Hypothalamus (tissue), 51 donors: ENCODE measurements at places on chromosomes 3 and 15.
A peak's percentile ranks its signal among the peaks of the same experiment; 100 is the strongest.

DNA sequence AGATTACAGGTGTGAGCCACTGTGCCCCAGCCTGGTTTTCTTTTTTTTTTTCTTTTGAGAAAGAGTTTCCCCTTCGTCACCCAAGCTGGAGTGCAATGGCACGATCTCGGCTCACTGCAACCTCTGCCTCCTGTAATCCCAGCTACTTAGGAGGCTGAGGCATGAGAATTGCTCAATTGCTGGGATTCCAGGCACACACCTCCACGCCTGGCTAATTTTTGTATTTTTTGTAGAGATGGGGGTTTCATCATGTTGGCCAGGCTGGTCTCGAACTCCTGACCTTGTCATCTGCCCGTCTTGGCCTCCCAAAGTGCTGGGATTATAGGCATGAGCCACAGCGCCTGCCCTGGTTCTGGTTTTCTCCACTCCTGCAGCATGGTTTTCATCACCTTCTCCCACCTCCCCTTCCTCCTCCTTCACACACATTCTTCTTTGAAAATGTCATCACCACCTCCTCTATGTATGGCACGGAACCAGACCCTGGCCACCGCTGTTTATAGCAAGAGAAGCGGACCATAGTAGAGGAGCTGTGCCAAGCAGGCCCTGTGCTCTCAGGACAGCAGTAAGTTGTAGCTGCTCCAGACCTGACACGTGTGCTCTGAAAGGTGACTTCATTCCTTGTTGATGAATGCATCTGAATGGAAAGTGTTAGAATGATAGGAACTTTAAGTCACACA is 14.6 kb upstream of the AHSG start:
- no peak for DNase-seq

- no peak for DNase-seq
Measured at GRCh38 chr15:75126864-75127580, 74.7 kb upstream of the C15orf39 start.

DNA sequence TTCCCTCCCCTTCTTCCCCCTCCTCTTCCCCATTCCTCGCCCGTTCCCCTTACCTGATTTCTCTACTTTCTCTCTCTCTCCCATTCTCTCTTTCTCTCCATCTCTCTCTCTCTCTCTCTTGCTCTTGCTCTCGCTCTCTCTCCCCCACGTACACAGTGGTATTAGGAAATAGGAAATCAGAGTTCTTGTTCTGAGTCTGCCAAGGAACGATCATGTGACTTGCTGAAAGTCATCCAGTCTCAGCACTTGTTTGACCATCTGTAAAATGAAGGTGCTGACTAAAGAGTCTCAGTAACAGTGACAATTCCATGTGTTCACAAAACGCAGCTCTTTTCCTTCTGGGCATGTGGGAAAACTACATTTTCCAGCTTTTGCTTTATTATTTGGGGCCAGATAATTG is 445.0 kb upstream of the TGFBR2 start:
- no peak for DNase-seq

GRCh38 chr3:157534725-157535161 is 31.5 kb upstream of the VEPH1 start:
- no peak for DNase-seq

GRCh38 chr15:44646460-44646859 is 17.0 kb downstream of the SPG11 start:
- DNase-seq: no peak

DNA sequence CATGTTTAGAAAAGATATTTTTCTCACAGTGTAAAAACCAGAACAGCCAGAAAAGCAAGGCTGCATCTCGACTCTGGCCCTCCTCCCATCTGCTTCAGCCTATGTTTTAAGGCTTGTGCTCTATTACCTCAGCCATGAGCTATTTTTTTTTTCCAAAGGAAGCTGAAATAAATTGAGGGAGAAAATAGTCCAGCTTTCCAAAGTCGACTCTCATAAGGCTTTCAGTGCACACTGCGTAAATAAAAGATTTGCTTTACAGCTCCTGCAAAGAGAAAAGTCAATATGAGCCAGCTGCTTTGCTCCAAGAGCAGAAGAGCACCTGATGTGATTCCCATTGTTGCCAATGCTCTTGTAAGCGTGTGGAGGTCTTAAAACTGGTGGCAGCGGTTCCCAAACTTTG is 26.7 kb downstream of the SCG3 start:
- DNase-seq: no peak

DNA sequence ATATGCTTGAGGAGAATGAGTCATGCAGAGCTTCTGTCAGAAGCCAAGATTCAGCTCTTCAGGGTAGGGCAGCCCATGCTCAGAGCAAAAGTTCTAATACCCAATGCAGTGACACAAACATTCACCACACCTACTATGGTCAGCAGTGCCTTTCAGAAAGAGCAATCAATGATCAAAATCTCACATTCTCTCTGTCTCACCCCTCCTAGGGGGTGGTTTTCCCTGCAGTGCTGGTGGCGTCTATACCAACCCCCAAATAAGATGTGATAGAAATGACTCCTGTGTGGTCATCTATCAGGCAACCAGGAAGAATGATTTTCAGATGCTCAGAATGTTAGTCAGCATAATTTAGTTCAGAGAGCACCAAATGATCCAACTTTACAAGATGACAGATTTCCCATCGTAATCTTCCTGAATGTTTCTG is 385.3 kb downstream of the NTRK3 start:
- DNase-seq: no peak

- no peak for DNase-seq
Measured at GRCh38 chr3:148073721-148074456, 623.8 kb upstream of the AGTR1 start.

DNA sequence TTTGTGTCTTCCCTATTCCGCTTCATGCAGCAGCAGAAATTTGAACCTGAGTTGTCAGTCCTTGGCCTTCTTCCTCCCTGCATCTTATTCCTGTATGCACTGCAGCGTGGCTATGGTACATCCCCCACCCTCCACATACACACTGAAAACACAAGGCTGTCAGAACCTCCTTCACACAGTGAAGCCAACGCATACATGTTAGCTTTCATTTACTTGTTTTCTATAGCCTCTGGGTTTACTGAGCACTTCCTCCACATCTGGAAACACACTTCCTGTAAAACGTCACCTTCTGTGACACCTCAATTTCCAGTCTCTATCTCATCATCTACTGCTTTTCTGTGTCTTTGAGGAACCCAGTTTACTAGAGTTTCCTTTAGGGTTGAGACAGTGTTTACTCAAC is 47.0 kb downstream of the SUSD5 start:
- no peak for DNase-seq

DNA sequence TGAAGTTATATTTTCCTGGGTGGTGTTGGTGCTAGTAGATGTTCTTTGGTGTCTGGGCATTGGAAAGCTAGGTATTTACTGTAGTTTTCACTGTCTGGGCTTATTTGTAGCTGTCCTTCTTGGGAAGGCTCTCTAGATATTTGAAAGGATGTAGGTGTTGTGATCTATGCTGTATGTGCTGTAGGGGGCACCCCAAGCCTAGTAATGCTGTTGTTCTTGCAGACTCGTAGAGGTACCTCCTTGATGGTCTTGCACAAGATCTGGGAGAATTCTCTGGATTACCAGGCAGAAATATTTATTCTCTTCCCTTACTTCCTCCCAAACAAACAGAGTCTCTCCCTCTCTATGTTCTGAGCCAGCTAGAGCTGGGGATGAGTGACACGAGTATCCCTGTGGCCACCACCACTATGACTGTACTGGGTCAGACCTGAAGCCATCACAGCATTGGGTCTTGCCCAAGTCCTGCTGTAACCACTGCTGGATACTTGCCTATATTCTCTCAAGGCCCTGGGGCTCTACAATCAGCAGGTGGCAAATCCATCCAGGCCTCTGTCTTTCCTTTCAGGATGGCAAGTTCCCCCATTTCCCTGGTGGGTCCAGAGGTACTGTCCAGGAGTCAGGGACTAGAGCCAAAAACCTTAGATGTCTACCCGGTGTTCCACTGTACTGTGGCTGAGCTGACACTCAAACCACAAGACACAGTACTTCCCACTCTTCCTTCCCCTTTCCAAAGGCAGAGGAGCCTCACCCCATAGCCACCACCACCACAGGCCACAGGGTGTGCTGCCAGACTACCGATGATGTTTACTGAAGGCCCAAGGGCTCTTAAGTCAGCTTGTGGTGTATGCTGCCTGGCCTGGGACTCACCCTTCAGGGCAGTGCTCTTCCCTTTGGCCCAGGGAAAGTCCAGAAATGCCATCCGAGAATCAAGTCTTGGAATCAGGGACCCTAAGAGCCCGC is 195.2 kb upstream of the DPPA4 start:
- DNase-seq: no peak

DNA sequence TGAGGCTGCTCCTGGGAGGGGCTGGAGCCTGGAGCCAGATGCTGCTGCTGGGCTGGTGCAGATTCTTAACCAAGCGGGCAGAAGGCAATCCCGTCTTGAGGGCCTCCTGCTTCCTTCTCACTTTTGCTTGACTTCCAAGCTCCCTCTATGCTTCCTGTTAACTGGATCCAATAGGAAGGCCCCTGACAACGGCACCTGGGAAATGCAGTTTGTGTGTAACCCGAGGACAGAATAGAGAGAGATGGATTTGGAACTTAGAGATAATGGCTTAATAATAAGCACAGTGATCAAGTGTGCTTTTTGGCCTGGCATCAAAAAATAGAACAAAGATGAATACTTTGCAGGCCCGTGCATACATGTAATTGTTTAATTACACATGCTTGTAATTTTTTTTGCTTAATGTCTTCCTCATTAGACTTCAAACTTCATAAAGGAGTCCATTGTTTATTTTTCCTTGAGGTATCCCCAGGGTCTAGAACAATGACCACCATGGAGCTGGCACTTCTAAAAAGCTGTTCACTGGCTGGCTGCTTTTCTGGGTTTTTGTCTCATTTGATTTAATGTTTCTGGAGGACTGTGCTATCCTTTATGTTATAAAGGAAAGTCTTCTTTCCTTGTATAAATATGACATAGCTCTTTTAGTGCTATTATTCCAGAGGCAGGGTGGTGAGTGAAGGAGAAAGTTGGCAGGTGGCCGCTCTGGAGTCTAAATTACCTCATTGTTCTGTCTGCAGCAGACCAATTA is 63.3 kb upstream of the MITF start:
- DNase-seq: no peak

DNA sequence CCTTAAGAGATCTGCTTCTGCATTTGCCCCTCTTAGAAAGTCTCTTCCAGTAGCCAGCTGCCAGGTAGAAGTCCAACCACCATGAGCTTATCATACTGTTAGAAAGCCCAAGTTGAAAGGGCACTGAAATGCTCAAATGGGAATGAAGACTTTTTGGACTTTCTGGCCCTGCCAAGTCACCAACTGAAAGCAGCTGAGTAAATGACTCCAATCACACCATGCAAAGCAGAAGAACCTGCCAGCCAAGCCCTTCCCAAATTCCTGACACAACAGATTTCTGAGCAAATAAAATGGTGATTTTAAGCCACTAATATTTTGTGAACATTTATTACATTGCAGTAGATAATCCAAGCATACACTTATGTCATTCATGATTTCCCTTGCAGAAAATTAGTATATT is 2.1 kb upstream of the CMTM8 start:
- DNase-seq: no peak

GRCh38 chr15:66594344-66594743 is 28.5 kb upstream of the LCTL start:
- no peak for DNase-seq

- peak; percentile 73 for DNase-seq
Measured at GRCh38 chr15:74421302-74422245, 12.2 kb downstream of the SEMA7A start.

DNA sequence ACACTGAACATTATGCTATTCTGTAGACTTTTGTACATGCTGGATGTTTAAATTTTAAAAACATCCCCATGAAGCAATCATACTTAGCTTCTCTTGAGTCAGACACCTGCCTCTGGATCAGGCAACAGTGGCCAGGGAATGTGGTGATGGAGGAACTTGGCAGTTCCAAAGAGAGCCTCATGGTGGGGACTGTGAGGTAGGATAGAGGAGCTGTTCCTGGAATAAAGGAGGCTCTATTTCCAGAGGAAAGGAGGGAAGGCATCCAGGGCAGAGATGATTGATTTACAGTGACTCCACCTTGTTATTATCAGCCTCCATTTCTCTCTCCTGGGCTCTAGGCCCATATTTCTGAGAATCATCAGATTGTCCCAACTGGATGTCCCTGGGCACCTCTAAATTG is 35.0 kb upstream of the ABHD17C start:
- no peak for DNase-seq

DNA sequence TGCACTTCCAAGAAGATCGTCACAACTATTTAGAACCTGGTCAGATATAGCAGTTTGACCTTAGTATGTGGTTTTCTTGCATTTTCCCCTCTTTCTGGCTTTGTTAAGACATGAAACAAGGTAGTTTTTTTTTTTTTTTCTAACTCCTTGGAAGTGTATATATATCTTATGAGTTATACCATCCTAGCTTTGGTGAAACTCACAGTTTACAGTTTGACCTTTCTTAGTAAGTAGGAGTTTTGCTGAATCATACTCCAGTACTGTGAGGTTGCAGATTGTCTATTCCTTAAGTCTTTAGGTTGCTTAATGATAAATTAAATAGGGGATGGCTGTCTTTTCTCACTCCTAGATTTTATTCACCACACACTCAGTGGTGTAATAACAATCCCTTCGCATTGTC is 325.0 kb downstream of the RBMS3 start:
- no peak for DNase-seq
